Lower lobe of right lung (tissue), 2 donors: ENCODE measurements at places on chromosomes 2 and 18.

- peak; percentile 93 for DNase-seq
Measured at GRCh38 chr2:30447149-30448045, at the start of gene LCLAT1. Gene LCLAT1, plus strand, starts transcription at chr2:30447246. Its CDS starts 78,345 bp downstream, at chr2:30525591.

DNA sequence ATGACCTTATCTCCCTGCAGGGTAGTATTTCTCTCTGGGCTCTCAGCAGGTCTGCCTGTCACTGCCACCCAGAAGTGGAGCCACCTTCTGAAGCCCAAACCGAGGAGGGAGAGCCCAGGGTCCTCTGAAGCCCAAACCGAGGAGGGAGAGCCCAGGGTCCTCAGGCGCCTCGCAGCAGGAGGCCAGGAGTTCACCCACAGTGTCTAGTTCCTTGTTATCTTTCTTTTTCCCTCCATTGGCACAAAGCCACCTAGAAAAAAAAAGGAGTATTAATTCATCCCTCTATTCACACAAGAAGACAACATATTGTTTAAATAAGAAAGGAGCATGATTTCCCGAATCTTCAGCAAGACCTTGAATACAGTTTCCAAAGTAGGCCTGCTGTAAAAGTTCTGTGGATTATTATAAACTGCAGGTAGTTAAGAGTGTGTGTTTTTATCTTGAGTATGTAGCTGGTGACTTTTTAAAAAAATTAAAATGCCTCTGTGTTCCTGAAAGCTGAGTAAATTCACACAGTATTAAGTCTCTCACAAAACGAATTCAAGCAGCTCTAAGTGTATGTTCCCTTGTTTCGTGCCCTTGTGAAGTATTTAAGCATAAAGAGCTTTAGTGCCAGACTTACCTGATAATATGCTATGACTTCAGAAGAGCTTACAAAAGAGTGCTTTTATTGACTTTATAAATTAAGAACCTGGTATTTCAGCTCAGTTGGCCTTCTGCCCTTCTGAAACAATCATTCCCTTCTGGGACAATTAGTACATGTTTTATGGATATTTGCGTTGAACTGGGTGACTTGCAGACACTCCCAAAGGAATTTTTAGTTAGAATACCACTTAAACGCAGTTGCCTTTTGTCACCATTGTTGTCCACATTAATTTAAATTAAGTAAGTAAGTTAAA lies 11.7 kb upstream of the GRHL1 start:
- DNase-seq = no peak

DNA sequence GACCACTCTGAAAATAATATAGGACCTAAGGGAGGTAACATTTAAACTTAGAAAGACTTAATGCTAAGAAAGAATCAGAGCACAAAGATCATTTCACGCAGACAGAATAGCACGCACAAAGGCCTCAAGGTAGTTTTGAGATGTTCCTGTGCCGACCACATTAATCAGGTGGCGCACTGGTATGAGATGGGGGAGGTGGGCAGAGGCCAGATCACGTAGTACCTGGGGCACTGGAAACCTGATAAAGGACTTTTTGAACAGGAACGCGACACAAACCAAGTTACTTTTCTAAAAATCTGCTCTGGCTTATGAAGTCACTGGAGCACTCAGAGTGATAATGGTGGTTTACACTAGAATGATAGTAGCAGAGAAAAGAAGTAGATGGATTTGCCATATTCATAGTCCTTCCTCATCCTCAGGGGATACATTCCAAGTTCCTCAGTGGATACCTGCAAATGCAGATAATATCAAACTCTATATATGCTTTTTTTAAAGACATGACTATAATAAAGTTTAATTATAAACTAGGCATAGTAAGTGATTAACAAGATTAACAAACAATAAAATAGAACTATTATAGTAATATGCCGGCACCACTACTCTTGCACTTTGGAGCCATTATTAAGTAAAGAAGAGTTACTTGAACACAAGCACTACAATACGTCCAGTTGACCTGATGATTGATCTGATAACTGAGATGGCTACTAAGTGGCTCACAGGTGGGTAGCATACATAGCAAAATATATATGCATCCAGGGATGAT lies 42.6 kb upstream of the CDCA7 start:
- no peak for DNase-seq

GRCh38 chr18:63908858-63909257 lies 1.1 kb downstream of the SERPINB10 start:
- DNase-seq = no peak

DNA sequence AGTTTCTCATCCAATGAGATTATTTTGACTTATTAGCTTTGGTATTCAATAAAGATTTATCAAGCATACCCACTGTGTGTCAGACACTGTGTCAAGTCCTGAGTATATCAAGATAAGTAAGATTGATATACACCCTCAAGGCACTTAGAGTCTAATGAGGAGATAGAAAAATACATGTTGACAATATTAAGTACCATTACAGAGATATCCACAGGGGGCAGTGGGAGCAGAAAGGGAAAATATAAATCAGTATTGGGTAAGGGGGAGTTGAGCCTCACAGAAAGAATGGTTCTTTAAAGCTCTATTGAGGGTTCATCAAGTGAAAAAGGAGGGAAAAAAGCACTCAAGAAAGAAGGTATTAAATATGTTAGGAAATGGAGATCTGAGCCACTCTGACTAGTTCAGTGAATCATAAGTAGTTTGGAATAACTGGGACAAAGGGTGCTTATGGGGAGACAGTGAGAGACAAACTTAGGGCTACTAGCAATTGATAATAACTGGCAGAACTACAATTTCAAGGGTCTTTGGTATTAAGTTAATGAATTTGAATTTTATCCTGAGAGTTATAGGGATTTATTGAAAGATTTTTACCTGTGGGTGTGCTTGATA lies 45.5 kb upstream of the SLC8A1 start:
- DNase-seq = no peak

DNA sequence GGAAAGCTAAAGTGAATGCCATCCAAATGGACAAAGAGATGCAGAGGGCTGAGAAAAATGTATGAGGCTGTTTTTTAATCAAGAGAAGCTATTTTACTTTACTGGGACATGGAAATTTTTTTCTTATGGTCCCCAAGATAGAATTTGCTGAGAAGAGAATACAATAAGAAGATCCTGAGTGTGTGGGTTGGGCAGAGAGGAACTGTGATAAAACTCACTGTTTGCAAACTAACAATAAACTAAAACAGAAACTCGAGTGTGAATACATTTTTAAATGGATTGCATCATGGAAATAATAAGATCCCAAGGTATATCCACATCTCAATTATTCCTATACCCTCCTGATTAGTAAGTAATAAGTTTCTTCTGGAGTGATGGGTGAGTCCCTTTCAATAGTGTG lies 4.4 kb downstream of the NEB start:
- DNase-seq = no peak

DNA sequence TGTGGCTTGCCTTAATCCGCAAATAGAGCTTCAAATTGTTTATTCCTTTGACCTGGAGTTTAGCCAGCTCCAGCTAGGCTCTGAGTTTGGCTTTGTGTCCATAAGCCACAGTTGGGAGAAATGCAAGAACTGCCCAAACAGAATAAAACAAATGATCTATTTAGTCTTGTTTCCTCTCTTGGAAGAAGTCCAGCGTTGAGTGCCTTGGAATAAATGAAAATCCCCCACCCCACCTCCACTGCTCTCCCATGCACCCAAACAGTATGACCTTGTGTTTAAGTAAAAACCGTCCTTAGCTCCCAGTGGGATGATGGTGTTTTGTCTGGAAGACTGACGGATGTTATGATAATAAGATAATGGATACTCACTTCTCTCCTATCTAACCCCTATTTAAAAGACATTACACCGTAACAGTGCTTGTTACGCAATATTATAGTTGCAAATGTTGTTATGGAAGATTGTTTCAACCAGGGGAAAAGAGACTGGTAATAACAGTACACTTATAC lies 3.2 kb upstream of the SERPINE2 start:
- DNase-seq = no peak

DNA sequence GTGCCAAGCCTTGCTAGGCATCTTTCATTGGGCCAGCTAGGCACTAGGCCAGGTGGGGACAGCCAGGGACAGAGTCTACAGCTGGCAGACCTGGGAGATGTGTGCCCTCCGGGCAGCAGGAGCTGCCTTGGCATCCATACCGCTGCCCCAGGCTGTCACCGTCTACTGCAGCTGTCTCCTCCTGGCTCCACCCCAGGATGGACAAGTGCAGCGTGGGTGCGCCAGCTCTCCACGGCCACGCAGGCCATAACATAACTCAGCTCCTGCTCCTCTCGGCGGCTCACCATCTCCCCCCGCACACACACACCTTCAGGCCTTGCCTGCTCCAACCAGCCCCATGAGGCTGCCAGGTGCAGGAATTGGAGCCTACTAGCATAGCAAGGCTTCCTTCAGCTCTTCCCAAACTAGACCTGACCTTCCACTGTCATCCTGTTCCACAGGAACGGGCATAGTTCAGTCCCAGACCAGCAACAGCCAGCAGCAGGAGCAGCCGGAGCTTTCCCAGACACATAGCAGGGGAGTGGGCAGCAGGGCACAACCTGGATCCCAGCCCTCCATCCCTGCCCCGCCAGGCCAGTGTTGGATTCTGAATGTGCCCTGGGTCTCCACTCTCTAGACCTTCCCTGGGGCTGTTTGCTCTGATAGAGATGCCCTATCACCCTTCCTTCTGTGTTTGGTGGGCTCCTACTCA lies 2.5 kb upstream of the ADRA2B start:
- DNase-seq = peak; percentile 20

GRCh38 chr2:96198921-96199320 lies 9.7 kb downstream of the STARD7 start:
- no peak for DNase-seq

GRCh38 chr2:30305235-30305634 lies 73.9 kb downstream of the LBH start:
- no peak for DNase-seq

- no peak for DNase-seq
Measured at GRCh38 chr2:101466426-101466825, 8.5 kb downstream of the RFX8 start.

DNA sequence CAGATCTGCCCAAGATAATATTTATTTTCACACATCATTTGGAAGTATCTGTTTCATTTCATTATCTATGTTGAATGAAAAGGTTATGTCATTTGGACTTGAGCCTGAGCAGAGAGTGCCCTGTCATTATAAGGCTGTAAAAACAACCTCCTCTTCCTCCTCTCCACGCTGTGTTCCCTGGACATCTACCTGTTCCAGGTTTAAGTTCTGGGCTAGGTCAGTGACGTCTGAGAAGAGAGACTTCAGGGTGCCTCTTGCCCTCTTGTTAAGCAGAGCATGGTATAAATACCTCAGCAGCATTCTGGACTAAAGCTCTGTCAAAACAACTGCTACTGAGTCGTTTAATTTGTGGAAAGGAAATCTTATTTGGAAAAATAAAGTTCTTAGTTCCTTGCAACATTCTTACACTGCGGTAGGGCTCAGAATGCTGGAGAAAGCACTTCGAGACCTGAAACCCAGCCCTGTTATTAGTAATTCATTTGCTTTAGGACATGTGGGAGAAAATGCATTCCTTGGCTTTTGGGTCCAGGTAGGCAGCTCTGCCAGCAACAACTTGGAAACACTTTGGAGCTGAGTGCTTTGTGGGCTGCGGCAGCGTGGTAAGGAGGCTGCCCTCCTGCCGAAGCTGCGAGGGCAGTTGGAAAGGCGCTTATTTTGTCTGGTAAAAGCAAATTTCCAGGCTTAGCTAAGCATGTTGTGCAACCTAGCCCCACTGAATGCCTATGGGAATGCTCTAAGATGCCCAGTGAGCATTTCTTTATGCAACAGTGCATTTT lies 91.8 kb upstream of the NEDD4L start:
- DNase-seq = peak; percentile 56
